ENCODE measurements at places on chromosomes 12 and 14.
A peak's percentile ranks its signal among the peaks of the same experiment; 100 is the strongest.

DNA sequence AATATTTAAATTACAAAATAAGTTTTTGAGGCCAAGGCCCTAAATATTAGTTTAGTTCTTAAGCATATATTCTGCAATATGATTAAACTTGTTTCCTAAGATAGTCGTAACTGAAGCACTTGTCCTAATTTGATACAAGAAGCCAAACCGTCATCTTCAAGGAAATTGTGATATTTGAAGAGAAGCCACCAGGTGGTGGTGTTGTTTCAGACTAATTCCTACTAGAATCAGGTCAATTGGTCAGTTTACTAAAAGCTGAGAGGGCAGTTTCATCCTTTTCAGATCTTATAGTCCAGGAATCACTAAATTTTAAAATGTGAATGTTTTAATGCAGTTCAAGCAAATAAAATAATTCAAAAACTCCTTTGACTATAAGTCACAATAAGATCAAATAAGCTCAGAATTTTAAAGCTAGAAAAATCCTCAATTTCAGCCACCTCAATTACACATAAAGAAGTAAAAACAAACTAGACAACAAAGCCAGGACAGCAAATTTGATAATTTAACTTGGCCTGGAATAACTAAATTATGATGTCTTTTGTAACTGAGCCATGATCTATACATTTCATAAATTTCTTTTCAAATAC lies 7.1 kb upstream of the ARL1 start:
- peak; percentile 74 for DNase-seq

GRCh38 chr12:47017041-47017713 lies 62.2 kb upstream of the PCED1B start:
- no peak for DNase-seq

- no peak for DNase-seq
Measured at GRCh38 chr12:122859303-122860039, 24.2 kb downstream of the HIP1R start.

- DNase-seq: no peak
Measured at GRCh38 chr12:5459051-5459782, 27.3 kb downstream of the NTF3 start.

GRCh38 chr12:51051787-51052186 lies 3.7 kb downstream of the LETMD1 start:
- DNase-seq: no peak

- no peak for DNase-seq
Measured at GRCh38 chr12:15880721-15881120, 1.5 kb upstream of the STRAP start.

DNA sequence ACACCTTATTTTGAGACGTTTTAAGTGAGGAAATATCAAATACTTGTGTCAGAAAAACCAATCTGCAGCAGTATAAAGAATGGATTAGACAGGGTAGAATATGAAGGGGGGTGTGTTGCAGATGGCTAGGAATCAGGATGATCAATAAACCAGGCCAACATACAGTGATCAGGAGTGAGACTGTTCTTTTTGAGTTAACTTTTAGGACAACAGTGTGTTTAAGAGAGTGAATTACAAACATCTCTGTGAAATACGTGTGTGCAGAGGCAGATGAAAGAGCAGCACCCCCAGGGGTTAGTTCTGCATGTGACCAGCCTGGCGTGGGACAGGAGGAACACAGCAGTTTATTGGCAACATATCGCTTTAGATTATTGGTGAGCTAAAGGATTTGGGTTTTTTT lies 10.6 kb upstream of the NRDE2 start:
- no peak for DNase-seq

Measured in endodermal cell (in vitro differentiated cells).